Activated naive CD4-positive, alpha-beta T cell treated with anti-CD3 and anti-CD28 coated beads for 36 hours (primary cell): ENCODE measurements at places on chromosomes 6 and 20. TPM values are rescaled to one million over a fixed set of nuclear protein-coding genes. Genes with fewer than 3 reads are reported as not detected.

DNA sequence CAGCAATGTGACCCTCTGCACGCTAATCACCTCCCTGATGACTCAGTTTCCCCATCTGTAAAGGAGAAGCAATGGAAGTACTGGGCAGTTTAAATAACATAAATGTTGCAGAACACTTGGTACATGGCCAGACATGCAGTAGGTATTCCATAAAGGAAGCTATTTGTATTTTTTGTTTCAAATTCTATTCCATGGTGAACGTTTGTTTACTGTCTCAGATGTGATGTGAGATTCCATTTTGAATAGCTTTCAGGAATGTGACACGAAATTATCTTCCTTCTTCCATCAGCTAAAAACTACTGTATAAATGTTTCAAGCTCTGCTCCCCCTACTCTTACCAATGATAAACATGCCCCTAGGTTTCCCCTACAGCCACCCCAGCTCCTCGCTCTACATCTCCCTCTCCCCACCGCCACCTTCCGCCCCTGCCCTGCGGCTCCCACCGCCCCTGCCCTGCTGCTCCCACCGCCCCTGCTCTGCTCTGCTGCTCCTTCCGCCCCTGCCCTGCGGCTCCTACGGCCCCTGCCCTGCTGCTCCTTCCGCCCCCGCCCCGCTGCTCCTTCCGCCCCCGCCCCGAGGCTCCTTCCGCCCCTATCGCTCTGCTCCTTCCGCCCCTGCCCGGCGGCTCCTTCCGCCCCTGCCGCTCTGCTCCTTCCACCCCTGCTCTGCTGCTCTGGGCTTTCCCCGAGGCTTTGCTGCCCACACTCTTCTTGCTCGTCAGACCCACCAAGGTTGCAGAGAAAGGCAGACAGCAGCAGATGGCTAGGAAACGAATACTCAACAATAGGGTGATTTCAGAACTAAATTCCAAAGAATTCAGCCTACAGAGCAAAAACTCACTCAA is 78.9 kb downstream of the THBS2 start:
- H3K4me3 ChIP-seq, result no peak overlapping the region
- DNase-seq, result no peak
- no peaks in the 10 kb centered on the region for H3K36me3 ChIP-seq
- no peaks in the 10 kb centered on the region for H3K4me1 ChIP-seq

DNA sequence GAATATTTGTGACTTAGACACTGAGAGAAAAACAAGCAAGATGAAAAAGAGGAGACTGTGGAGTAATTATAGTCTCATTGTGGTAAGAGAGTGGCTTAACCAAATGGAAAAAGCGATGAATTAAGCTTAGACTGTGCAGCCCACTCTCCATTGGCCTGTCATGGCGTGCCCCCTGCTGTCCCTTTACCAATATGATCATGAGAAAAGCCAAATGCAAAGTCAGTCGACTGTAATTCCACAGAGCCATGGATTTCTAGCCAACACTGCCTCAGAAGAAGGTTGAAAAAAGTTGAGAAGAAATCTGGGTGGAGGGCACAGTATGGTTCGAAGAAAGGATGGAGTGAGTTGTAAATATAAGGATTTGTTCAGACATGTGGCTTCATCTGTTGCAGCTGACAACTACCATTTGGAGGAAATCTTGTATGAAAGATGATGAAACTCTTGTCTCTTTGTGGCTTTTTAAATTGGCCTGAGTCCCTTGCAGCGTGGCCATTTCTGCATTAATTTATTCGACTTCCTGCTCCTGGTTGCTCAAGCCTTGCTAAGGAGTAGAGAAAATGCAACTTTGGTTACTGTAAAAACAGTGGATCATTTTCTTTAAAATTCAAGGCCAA is 251.4 kb downstream of the DOK5 start:
- no peaks in the 10 kb centered on the region for H3K4me1 ChIP-seq
- no peak overlapping the region for H3K4me3 ChIP-seq
- H3K27me3 ChIP-seq, result peaks cover 4% of the 10 kb centered on the region
- no peaks in the 10 kb centered on the region for H3K36me3 ChIP-seq
- no peak for DNase-seq
- no peak overlapping the region for H3K27ac ChIP-seq

DNA sequence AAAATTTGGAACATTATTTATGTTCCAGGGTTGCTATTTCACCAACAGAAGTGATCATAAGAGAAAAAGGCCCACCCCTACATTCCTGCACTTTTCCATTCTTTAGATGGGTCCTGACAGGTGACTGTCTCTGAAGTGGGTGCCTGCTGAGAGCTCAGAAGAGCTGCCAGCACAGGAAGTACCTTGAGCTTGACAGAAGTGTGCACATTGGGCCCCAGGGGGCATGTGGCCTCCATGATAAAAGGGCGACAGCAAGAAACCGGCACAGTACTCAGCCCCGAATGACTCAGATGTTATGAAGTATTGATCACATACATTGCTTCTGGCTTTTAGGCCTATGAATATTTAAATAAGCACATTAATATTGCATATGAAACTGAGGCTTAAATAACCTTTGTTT is 150.4 kb downstream of the PCSK2 start:
- H3K36me3 ChIP-seq, result no peaks in the 10 kb centered on the region
- no peak for DNase-seq
- H3K4me3 ChIP-seq, result no peak overlapping the region
- no peaks in the 10 kb centered on the region for H3K27me3 ChIP-seq
- no peak overlapping the region for H3K27ac ChIP-seq
- H3K4me1 ChIP-seq, result no peaks in the 10 kb centered on the region

GRCh38 chr20:38804682-38805501 is 605 bp upstream of the PPP1R16B start:
- DNase-seq, result peak; percentile 82
- H3K27me3 ChIP-seq, result no peaks in the 10 kb centered on the region
- peaks cover 18% of the 10 kb centered on the region for H3K36me3 ChIP-seq
- H3K4me3 ChIP-seq, result peak overlapping the region; percentile 85

DNA sequence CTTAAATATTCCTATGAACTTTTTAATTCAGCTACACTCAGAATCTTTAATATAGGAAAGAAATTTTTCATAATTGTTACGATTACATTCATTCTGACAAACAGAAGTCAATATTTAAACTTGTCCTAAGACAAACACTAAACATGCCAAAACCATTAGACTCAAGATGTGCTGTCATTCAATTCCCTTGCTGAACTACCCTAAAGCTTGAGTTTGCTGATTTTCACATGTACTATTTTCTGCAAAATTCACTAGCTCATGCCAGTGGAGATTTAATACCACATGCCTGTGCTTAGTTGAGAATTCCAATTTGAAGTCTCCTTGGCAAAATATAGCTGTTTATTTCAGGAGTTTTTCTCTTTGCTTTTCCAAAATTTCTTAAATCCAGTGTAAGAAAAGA is 448.0 kb downstream of the COL12A1 start:
- H3K4me1 ChIP-seq, result no peaks in the 10 kb centered on the region
- H3K36me3 ChIP-seq, result no peaks in the 10 kb centered on the region
- no peak for DNase-seq
- no peaks in the 10 kb centered on the region for H3K27me3 ChIP-seq
- H3K27ac ChIP-seq, result no peak overlapping the region

DNA sequence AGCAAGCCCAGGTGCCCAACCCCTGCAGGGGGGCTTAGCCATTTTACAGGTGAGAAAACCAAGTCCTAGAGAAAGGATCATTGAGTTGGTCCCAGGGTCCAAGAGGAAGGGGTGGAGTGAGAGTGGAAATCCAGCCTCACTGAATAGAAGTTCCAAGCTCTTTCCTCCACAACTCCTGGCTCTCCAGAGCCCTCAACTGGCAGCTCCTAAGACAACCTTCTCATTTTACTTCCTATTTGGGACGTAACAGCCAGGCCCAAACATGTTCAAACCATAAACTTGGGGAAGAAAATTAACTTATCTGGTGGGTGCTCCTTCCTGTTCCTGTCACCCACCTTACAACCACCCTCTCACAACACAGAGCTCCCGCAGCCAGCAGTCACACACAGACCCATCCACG is 57.9 kb downstream of the PRND start:
- DNase-seq, result no peak
- no peaks in the 10 kb centered on the region for H3K27me3 ChIP-seq
- H3K27ac ChIP-seq, result no peak overlapping the region
- H3K36me3 ChIP-seq, result peaks cover 6% of the 10 kb centered on the region

- no peak for DNase-seq
- H3K4me3 ChIP-seq, result no peak overlapping the region
- peaks cover 3% of the 10 kb centered on the region for H3K27me3 ChIP-seq
Observed at GRCh38 chr20:40443753-40444152, 245.3 kb downstream of the MAFB start.

DNA sequence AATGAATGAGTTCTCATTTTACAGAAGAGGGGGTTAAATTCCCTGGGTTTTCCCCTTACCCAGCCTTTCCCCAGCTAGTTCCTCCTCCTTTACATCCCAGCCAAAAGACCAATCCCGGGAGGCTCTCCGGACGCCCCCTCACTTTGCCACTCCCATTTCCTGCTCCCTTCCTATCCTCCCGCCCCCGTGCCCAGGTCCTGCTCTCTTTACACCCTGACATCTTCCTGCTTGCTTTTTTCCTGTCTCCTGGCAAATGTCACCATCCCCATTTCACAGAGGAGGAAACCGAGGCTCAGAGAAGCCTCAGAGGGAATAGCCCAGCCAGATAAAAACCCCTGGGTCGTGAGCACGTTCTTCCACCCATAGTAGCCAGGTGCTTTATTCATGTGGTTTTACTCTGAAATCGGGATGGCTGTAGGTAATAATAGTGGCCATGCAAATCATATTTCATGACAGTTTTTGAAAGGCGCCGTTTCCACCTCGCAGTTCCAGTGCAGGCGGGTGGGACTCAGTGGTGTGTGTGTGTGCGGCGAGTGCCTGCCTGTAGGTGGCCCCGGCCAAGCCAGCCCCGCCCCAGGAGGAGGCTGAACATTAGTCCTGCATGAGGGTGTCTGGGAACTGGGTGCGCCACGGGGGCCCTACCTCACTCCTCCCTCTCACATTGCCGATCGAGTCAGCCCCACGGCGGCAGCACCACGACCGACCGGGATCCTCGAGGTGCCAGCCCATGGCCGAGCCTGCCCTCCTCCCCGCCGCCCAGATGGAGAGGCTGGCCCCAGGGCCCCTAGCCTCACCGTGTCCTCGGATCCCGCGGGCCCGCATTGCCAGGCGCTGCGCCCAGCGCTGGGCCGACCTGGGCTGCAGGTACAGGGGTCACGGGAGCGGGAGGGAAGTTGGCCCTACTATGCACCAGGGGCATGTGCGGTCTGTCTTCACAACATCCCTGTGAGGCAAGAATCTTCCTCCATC is at the start of gene ARHGAP40:
Gene ARHGAP40 (plus strand): TSS at position 594 of the 969 bp plus-strand sequence.
- H3K27me3 ChIP-seq, result peaks cover 44% of the 10 kb centered on the region
- H3K4me3 ChIP-seq, result peak within 1 kb of the TSS; percentile 11
- no peaks in the 10 kb centered on the region for H3K36me3 ChIP-seq
- H3K27ac ChIP-seq, result no peak within 1 kb of the TSS

DNA sequence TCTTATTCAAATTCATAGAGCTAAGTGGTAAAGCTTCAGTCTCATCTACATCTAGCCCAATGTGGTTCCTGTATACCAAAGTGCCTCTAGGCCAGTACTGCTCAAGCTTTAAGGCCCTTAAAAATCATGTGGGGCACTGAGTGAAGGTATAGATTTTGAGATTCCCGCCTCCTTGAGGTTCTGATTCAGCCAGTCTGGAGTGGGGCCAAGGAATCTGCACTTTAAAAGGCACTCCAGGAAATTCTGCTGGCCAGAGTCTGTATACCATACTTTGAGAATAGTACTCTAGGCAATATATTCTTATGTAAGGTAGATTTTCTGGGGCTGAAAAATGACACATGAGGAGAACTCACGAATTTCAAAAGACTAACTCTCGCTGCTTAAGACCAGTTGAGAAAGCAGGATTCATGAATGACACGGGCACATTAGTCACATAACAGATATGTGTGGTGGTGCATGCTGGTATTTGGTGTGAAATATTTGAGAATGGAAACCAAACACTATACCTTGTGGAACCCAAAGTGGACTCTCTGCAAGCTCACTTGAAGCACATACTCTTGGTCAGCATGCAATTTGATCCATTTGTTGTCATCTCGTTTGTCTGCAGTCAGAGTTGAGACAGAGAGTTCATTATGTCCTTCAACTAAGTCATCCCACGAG is 47.6 kb upstream of the SIM1 start:
- peaks cover 41% of the 10 kb centered on the region for H3K36me3 ChIP-seq
- H3K4me1 ChIP-seq, result no peaks in the 10 kb centered on the region
- H3K4me3 ChIP-seq, result no peak overlapping the region
- DNase-seq, result no peak

GRCh38 chr6:134902936-134903335 is 47.0 kb downstream of the ALDH8A1 start:
- no peak for DNase-seq
- H3K36me3 ChIP-seq, result no peaks in the 10 kb centered on the region
- H3K4me1 ChIP-seq, result no peaks in the 10 kb centered on the region
- H3K27ac ChIP-seq, result no peak overlapping the region

- H3K4me3 ChIP-seq, result no peak overlapping the region
- DNase-seq, result no peak
- no peaks in the 10 kb centered on the region for H3K4me1 ChIP-seq
- H3K36me3 ChIP-seq, result no peaks in the 10 kb centered on the region
- H3K27ac ChIP-seq, result no peak overlapping the region
Observed at GRCh38 chr6:70998148-70998547, 41.3 kb upstream of the B3GAT2 start.

DNA sequence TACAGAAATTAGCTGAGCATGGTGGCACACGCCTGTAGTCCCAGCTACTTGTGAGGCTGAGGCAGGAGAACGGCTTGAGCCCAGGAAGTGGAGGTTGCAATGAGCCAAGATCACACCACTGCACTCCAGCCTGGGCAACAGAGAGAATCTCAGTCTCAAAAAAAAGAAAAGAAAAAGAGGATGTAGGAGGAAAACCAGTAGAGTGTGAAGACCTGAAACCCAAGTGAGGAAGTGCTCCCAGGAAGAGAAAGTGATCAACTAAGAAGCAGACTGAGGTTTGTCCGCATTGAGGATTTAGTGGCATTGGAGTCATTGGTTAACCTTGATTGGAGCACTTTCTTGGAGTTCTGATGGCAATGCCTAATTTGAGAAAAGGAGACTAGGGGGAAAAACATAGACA is 20.6 kb upstream of the TASP1 start:
- no peak overlapping the region for H3K4me3 ChIP-seq
- no peaks in the 10 kb centered on the region for H3K4me1 ChIP-seq
- H3K36me3 ChIP-seq, result no peaks in the 10 kb centered on the region
- H3K27me3 ChIP-seq, result peaks cover 7% of the 10 kb centered on the region
- no peak for DNase-seq

GRCh38 chr6:111114087-111114443 is 26.8 kb downstream of the SLC16A10 start:
- DNase-seq, result no peak
- H3K27ac ChIP-seq, result peak overlapping the region; percentile 92
- peaks cover 6% of the 10 kb centered on the region for H3K36me3 ChIP-seq
- H3K4me3 ChIP-seq, result peak overlapping the region; percentile 65
- H3K4me1 ChIP-seq, result peaks cover 34% of the 10 kb centered on the region

DNA sequence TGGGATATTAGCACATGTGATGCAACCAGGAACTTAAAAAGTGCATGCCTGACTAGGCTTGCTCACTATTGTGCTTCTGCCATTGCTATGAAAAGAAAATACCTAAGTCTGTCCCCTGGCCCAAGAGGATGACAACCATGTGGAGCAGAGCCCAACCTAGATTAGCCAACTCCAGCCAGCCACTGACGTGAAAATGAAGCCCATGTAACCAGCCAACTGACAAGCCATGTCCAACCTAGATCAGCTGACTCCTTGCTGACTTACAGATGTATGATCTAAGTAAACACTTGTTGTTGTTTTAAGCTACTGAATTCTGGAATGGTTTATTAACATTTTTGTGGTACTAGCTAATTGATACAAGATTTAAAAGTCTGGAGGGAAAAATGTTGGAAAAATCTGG is 47.5 kb downstream of the PIGU start:
- H3K36me3 ChIP-seq, result peaks cover 17% of the 10 kb centered on the region
- H3K27ac ChIP-seq, result no peak overlapping the region
- H3K4me1 ChIP-seq, result no peaks in the 10 kb centered on the region
- no peak for DNase-seq
- H3K27me3 ChIP-seq, result no peaks in the 10 kb centered on the region

GTSF1L gene
- not detected for total RNA-seq

FAXC gene
- total RNA-seq, result not detected

EPPIN gene
- total RNA-seq, result not detected

HSPA1L gene
- 0.86 TPM for total RNA-seq

TMC2 gene
- total RNA-seq, result not detected

EPB41L1 gene
- total RNA-seq, result 1.1 TPM
